Uterus (tissue), 4 donors: ENCODE measurements at places on chromosomes 1 and 21. TPM values are rescaled to one million over a fixed set of nuclear protein-coding genes. Genes with fewer than 3 reads are reported as not detected.

- no peaks in the 10 kb centered on the region for H3K36me3 ChIP-seq
- peak overlapping the region; percentile 97 for H3K27ac ChIP-seq
- no peaks in the 10 kb centered on the region for H3K27me3 ChIP-seq
- H3K4me3 ChIP-seq, result peak overlapping the region; percentile 89
- no peak for DNase-seq
These were observed 1.5 kb downstream of the RGS2 start for GRCh38 chr1:192810253-192810880.

The CYP4B1 gene
- total RNA-seq, result 6.1 TPM

GRCh38 chr1:51298322-51298705 is 32.0 kb downstream of the TTC39A start:
- H3K4me1 ChIP-seq, result no peaks in the 10 kb centered on the region
- H3K27ac ChIP-seq, result no peak overlapping the region
- no peaks in the 10 kb centered on the region for H3K27me3 ChIP-seq

GRCh38 chr1:79322511-79323027 is 316.0 kb upstream of the ADGRL4 start:
- no peaks in the 10 kb centered on the region for H3K27me3 ChIP-seq
- no peaks in the 10 kb centered on the region for H3K4me1 ChIP-seq
- no peaks in the 10 kb centered on the region for H3K36me3 ChIP-seq
- no peak overlapping the region for H3K4me3 ChIP-seq

DNA sequence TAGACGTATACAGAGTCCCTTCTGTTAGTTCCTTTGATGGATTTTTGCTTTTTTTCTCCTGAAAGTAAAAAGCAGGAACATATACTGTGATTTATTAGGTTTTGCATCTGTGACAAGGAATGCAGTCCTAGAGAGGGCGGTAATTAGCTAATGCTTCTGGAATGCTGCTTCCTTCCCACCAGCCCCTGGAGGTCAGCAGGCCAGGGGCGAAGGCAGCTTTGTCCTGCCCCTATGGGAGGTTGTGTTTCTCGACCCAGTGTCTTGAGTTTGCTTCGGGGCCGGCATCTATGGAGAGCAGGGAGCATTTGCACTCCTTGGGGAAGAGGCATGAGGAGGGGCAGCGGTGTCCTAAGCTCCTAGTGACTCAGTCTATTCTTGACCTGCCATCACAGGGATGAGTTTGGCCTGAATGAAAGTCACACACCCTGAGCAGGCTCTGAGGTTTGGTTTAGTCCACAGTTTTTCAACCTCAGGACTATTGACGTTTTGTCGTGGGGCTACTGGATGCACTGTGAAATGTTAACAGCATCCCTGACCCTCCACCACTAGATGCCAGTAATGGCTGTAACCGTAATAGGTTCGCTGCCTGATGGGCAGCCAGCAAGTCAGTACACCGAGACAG is 85.0 kb upstream of the KCNJ15 start:
- no peaks in the 10 kb centered on the region for H3K4me1 ChIP-seq
- no peak for DNase-seq
- no peak overlapping the region for H3K4me3 ChIP-seq
- H3K36me3 ChIP-seq, result no peaks in the 10 kb centered on the region
- H3K27me3 ChIP-seq, result no peaks in the 10 kb centered on the region

The WNT9A gene
- total RNA-seq, result 4.4 TPM

The CYB561D1 gene
- total RNA-seq, result 1.8 TPM

DNA sequence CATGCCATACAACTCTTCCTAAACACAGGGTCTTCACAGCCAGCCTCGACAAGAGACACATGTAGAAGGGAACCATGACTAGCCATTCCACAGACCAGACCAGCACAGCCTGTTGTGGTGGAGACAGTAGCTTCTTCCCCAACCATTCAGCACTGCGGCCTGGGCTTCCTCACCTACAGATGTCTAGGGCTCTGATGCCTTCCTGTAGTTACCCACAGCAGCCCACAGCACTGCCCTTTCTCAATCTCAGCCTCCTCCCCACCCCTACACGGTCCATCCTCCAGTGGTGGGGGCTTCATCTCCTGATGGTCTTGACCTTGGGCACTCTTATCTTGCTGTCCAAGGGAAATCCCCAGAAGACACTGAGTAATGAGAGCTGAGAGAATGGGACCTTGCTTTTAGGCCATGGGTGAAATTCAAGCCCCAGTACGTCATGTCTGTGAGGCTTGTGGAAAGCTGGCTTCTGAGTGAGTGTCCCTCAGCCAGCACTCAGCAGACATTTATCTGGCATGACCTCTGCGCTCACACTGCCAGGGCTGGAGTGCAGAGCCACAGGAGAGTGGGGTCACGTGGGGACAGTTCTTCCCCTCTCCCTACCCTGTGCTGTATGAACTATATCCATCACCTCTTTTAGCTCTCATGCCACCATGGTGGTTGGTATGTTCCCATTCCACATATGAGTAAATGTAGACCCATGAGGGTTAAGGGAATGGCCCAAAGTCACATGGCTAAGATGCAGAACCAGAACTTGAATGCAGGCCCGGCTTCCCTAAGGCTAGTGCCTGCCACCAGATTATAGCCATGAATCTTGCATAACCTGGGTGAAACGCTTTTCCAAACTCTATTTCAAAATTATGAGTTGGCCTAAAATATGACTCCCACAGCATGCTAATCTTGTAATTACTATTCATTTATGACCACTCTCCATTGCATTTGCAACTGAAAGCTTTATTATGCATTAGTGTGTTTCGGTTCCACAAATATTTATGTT is 104.7 kb downstream of the HIVEP3 start:
- no peak for DNase-seq
- no peak overlapping the region for H3K4me3 ChIP-seq
- no peak overlapping the region for H3K27ac ChIP-seq
- H3K4me1 ChIP-seq, result no peaks in the 10 kb centered on the region
- no peaks in the 10 kb centered on the region for H3K27me3 ChIP-seq

- peak; percentile 86 for DNase-seq
- H3K4me1 ChIP-seq, result no peaks in the 10 kb centered on the region
- peak overlapping the region; percentile 71 for H3K27ac ChIP-seq
- H3K4me3 ChIP-seq, result peak overlapping the region; percentile 11
These were observed 16.5 kb downstream of the ZNF697 start for GRCh38 chr1:119631433-119632102.

GRCh38 chr1:212651521-212651920 is 43.0 kb downstream of the ATF3 start:
- no peak for DNase-seq
- no peaks in the 10 kb centered on the region for H3K27me3 ChIP-seq
- H3K27ac ChIP-seq, result no peak overlapping the region
- H3K4me1 ChIP-seq, result no peaks in the 10 kb centered on the region

- no peaks in the 10 kb centered on the region for H3K27me3 ChIP-seq
- H3K4me3 ChIP-seq, result no peak overlapping the region
- DNase-seq, result no peak
- H3K36me3 ChIP-seq, result no peaks in the 10 kb centered on the region
These were observed 165.0 kb upstream of the PLXNA2 start for GRCh38 chr1:208409176-208409575.

DNA sequence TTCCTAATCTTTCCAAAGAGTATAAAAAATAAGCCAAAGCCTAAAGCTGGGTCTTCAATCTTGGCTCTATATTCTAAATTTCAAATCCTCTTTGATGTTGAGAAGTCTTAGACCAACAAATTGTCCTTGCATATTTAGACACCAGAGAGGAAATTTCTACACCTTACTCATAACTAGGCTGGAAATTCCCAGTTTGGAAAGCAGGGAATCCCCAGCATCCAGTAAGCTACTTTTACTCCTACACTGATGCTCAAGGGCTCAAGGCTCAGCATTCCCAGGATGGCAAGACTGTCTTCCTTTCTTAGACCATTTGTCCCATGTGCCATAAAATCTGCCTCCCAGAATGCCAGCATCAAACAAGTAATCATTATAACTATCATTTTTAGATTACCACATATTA is 28.3 kb downstream of the PRDX6 start:
- no peak overlapping the region for H3K27ac ChIP-seq
- H3K4me1 ChIP-seq, result no peaks in the 10 kb centered on the region
- H3K4me3 ChIP-seq, result no peak overlapping the region
- H3K27me3 ChIP-seq, result no peaks in the 10 kb centered on the region
- H3K36me3 ChIP-seq, result no peaks in the 10 kb centered on the region

The CSF1 gene
- total RNA-seq, result 35.7 TPM

GRCh38 chr1:101540161-101540560 is 303.3 kb downstream of the S1PR1 start:
- DNase-seq, result no peak
- no peaks in the 10 kb centered on the region for H3K36me3 ChIP-seq
- no peaks in the 10 kb centered on the region for H3K4me1 ChIP-seq
- H3K27me3 ChIP-seq, result no peaks in the 10 kb centered on the region

DNA sequence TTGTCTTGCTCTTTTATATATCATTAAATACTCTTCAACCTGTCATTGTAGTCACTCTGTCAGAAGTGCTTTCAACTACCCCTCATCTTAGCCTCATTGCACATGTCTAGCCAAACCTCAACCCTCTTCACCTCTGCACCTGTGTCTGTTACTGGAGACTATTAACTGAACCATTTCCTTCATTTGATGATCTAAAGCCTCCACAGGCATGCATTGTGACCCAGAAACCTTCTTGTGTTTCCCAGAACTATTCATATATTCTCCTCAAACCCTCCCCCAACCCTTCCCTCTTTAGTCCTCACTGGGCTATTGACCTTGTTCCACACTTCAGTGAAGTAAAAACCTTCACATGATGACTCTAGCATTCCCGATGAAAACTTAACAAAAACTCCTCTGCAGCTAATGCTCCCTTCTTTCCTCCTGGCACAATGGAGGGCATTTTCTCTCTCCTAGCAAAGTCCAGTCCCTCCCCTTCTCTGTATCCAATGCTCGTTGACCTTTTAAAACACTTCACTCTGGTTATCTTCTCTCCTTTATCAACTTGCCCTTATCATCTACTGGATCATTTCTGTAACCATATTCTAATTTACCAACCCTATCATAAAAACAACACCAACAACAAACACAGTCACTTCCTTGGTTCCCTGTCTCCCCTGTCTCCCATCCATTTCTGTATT is 86.1 kb downstream of the BACH1 start:
- no peaks in the 10 kb centered on the region for H3K4me1 ChIP-seq
- no peak overlapping the region for H3K27ac ChIP-seq
- no peaks in the 10 kb centered on the region for H3K27me3 ChIP-seq
- H3K4me3 ChIP-seq, result no peak overlapping the region

The SOAT1 gene
- total RNA-seq, result 34.6 TPM

- no peak for DNase-seq
- H3K27me3 ChIP-seq, result no peaks in the 10 kb centered on the region
- H3K4me1 ChIP-seq, result no peaks in the 10 kb centered on the region
- H3K4me3 ChIP-seq, result no peak overlapping the region
- H3K27ac ChIP-seq, result peak overlapping the region; percentile 5
These were observed 57.4 kb downstream of the SSX2IP start for GRCh38 chr1:84632673-84633434.

GRCh38 chr1:233707153-233707879 is 93.4 kb downstream of the KCNK1 start:
- H3K36me3 ChIP-seq, result no peaks in the 10 kb centered on the region
- H3K27ac ChIP-seq, result peak overlapping the region; percentile 76
- no peak overlapping the region for H3K4me3 ChIP-seq
- H3K27me3 ChIP-seq, result no peaks in the 10 kb centered on the region
- DNase-seq, result peak; percentile 46

The LCE2C gene
- not detected for total RNA-seq

GRCh38 chr21:17270229-17270628 is 242.6 kb upstream of the CXADR start:
- no peaks in the 10 kb centered on the region for H3K36me3 ChIP-seq
- no peaks in the 10 kb centered on the region for H3K27me3 ChIP-seq
- H3K4me3 ChIP-seq, result no peak overlapping the region
